ENCODE measurements at places on chromosomes 2 and 18.

DNA sequence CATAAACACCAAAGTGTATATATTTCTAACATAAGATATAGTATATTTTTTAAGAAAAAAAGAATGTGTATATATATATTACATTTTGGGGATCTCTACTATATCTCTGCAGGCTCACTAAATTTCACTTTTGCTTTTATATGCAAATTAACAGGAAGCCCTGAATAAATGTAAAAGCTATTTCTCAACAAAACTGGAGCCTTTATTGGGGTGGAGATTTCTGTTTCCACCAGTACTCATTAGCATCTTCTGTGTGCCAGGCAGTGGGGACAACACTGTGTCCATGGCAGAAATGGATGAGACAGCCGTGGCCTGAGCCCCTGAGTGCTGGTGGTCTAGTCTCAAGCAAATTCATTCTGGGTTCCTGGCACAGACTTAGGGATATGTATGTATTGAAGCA is 41.3 kb downstream of the C18orf63 start:
- DNase-seq, result no peak

- DNase-seq, result no peak
Measured at GRCh38 chr2:44747794-44748193, 193.7 kb upstream of the SIX3 start.

GRCh38 chr18:57110290-57110689 is 36.6 kb upstream of the BOD1L2 start:
- no peak for DNase-seq

DNA sequence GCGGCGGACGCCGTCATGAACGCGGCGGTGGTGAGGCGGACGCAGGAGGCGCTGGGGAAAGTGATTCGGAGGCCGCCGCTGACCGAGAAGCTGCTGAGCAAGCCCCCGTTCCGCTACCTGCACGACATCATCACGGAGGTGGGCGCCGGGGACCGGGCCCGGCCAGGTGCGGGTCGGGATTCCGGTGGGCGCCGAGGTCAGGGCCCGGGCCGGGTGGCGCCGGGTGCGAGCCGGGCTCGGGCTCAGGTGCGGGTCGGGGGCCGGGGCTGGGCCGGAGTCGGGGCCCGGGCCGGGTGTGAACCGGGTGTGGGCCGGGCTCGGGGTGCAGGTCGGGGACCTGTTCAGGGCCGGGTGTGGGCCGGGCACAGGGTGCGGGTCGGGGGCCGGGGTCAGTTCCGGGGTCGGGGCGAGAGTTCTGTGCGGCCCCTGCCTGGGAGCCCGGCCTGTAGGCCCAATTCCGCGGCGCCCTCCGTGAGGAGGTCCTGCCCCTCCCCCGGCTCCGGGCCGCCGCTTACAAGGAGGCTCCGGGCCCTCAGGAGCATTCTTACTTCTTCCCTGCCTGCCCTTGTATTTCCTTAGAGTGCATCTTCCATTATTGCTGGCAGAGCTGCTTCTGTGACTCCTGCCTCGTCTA is 447 bp downstream of the TRAF3IP1 start:
- DNase-seq, result no peak

DNA sequence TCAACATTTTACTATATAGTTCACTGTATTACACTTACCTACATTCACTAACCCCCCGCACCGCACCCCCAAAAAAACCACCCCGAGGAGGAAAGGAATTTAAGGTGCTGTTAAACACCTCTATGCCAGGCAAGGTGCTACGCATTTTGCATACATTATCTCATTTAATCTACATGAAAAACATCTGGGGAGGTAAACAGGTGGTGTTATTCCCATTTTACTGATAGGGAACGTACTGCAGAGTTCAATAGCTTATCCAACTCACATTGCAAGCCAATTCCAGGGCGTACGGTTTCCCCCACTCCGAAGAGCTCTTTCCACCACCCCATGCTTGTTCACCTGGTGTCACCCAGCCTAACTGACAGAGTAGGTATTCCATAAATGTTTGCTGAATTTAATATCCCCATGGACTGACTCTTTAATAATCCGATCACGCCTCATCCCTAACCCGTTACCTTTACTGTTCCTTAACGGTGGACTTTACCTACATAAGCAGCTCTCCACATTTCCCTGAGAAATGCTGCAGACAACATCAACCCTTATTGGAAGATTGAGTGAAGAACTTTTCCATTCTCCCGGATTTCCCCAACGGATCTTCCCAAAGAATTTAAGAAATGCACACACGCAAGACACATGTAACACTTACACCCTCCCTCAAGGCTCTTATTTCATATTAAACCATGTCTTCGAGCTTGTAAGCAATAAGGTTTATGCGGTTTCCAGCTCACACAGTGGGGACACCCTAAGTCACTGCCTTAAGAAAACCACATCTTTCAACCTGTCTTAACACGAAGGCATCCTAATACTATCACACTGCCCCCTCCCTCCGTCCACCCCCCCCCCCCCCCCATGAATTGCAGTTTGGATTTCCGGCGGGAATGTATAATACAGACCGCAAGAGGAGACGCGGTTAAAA is 1.2 kb downstream of the RAPH1 start:
- DNase-seq, result peak; percentile 39

DNA sequence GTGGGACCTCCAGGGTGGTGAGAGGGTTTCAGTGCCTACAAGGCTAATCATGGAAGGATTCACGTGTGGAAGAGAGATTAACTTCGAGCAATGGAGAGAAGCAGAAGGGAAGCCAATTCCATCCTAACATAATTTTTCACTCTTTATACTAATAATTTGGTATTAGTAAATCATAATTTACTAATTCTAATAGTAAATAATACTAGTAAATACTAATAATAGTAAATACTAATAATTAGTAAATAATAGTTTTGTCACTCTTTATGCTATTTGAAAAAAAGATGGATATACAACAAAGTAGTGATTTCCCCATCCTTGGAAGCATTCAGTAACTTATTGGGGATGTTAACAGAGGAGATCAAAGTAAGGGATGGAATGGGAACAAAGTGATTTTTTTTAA is 6.4 kb upstream of the SAG start:
- no peak for DNase-seq

- DNase-seq, result no peak
Measured at GRCh38 chr2:42223067-42223854, 54.1 kb downstream of the EML4 start.

- no peak for DNase-seq
Measured at GRCh38 chr2:225274751-225275150, 124.8 kb upstream of the NYAP2 start.
